ENCODE measurements at places on chromosomes 5 and 9.

GRCh38 chr9:75912951-75913350 is 22.5 kb downstream of the PCSK5 start:
- DNase-seq, result peak; percentile 8

DNA sequence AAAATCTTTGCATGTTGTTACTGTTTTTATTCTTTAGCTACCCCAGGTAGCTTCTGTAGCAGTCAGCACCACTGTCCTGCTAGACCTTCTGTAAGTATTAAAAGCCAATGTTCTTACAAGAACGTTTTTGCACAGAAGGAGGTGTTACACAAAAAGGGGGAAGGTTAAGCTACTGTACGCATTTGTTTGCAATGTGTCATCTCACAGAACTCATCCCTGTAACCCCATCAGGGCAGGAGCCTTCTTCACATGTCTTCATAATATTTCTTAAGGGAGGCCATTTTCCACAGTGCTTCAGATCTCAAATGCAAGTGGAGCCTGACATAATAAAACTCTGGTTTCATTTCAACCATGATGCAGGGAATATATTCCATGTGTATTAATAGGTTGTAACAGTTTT is 67.9 kb downstream of the OSMR start:
- no peak for DNase-seq

GRCh38 chr5:17282283-17283120 is 65.1 kb downstream of the BASP1 start:
- DNase-seq, result no peak

- no peak for DNase-seq
These were observed 70.1 kb downstream of the WNK2 start for GRCh38 chr9:93254061-93254481.

DNA sequence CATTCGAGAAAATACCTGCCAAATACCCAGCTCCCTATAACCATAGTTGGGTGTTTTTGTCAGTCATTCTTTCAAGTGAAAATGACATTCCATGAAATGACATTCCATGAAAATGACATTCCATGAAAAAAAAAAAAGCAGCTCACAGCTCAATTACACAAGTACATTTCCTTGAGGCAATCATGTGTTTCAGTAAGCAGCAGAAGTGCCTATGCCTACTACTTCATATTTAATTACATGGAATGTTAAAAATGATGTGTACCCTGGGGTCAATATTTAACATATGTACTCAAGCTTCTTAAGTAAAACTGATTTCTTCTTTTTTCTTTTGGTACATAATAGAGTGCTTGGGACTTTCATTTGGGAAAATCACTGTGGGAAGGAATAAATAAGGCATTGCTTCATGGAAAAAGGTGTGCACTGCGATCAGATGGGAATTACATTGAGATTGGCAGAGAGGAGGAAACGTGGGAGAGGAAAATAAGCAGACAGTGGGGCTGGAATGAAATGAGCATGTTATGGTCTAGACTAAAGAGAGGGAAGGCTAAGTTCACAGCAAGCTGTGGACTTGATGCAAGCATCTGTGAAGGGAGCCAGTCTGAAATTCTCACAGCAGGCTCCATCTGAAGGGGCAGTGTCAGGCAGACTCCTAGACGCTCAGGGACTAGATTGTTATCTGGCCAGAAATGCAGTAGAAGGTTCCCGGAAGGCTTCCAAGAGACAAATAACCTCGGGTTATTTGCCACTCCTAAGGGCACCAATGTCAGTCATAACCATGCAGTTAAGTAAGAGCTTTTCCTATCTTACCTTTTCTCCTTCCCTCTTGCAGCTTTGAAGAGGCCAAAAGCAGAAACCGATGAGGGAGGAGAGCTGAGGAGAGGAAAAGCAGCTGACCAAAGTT is 15.2 kb upstream of the SPATA9 start:
- peak; percentile 6 for DNase-seq

DNA sequence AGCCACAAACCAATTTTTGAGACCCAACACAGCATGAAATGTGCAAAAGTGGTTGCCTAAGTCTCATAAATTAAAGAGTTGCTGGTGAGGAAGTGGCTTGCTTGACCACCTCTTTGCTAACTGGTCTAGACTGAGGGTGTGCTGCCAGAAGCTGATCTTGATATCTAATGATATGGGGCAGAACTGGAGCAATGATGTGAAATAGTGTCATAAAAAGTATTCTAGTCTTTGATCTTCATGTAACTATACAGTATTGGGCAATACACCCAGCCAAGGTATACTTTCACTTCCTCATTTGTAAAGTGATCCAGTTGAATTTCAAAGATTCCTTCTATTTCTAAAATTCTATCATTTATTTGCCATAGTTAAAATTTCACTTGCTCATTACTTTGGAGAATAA is 5.9 kb upstream of the YTHDC2 start:
- DNase-seq, result no peak

DNA sequence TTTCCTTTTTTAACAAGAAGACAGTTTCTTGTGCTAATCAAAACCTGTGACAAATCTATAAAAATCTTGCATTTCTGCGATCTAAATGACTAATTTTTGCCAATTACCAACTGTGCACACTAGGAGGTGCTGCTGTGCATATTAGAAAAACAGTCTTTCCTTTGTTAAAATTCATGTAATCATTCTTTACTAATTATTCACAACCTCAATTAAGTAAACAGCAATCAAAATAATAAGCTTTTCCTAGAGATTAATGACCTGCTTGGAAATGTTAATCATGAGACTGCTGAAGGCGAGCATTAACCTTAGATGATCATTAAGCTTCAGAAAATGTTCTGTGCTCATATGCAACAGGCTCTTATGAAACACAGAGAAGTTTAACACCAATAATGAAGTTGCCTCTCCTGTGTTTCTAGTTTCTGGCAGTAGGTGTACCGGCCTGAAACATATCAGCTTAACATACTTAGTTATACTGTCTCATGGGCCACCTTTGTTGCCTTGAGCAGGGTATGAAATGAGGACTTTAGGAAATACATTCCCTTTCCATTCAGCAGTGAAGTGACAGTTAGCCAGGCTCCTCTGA is 17.7 kb downstream of the RFESD start:
- DNase-seq, result no peak

DNA sequence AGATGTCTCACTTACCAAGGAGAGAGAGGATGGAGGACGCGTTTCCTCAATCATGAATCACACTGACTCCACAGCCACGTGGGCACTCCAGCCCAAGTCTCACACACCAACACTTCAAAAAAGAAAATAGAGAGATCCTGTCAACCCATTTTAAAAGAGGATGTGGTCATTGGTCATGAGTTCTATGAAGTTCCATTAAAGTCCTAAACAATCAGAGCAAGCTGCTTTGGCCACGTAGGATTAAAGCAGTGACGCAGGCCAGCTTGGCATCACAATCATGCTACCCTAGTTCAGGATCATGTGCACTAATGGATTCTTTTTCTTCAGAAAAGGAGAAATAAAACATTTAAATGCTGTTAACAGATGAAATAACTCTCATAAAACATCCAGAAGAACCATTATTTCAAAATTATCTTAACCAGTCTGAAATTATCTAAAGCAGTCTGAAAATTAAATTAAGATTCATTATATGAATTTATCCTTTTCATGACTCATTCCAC is 108.1 kb downstream of the SEMA5A start:
- no peak for DNase-seq

GRCh38 chr5:78536661-78537196 is 111.8 kb downstream of the LHFPL2 start:
- DNase-seq, result no peak

DNA sequence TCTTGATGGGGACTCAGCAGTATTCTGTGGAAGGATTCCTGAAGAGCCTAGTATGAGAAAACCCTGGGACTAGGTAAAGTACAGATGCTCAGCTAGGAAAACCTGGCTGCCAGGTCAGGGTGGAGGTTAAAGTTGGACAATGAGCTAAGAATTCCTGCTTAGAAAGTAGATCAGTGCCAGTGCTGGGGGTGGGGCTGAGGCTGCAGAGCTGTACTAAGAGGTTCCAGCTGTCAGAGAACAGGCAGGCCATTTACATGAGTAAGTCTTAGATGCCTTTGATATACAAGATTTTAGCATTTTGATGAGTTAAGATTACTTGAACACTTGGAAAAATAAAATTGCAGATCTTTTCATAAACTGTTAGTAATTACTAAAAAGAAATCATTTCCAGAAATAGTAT is 332.3 kb upstream of the NUDT12 start:
- no peak for DNase-seq

- DNase-seq, result no peak
These were observed 15.4 kb upstream of the C5orf47 start for GRCh38 chr5:173973616-173973969.

DNA sequence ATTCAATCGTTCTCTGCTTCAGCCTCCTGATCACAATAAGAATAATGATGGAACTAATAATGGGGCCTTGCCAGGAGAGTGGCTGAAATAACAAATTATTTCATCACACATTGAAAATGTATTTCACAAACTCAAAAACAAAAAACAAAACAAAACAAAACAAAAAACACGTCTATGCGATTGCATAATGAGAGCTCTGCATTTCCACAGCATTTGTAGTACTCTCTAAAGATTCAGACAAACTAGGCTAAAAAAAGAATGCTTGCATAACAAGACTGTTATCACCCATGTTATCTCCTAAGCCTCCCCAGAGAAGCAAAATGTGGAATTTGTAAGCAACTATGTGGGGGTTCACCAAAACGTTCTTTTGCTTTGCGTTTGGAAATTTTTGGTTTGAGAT is 48.1 kb downstream of the PRELID2 start:
- DNase-seq, result no peak

GRCh38 chr5:179177711-179178575 is 117.8 kb downstream of the ZNF354C start:
- DNase-seq, result no peak

DNA sequence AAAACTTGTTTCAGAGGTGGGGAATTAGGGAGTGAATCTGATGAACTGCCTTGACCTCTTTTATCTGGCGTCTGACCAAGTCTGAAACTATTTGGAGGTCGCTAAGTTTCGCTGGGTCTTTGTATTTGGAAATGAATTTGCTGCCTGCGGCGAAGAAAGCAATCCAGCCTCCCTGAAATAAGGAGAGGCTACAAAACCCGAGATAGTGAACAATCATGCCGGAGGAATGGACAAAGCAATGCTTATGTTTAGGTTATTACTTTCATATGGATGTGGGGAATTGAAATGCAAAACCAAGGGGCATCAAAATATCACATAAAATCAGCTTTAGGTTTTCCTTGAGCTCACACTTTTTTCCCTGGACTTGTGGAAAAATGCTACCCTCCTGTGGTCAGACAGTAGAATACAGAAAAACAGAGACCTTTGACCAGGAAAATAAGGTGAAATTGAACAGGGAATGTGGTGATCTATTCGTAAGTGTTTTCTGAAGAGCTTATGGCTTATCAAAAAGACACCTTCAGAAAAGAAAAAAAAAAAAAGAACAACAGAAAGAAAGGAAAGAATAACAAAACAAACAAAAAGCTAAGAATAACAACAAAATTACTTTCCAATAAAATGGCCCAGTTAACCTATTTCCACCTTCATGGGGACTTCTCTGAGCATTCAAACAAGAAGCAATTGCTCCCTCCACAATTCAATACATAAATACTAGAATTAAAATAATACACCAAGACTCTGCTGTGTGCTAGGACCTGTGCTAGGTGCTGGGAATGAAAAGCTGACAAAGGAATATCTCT is 68.6 kb upstream of the DPYSL3 start:
- DNase-seq, result peak; percentile 25

- no peak for DNase-seq
These were observed 36.9 kb downstream of the SPOCK1 start for GRCh38 chr5:137462265-137462590.

DNA sequence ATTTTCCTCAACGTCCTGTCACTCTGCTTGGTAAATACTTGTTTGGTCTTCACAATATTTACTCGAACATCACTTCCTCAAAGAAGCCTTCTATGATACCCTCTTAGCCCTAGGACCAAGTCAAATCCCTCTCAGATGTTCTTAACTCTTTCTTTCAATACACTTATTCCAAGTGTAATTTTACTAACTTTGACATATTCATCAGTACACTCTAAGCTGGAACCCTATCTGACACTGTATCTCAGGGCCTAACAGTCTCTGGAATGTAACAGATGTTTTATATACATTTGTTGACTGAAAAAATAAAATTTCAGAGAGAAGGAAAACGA is 19.6 kb downstream of the SIL1 start:
- no peak for DNase-seq

DNA sequence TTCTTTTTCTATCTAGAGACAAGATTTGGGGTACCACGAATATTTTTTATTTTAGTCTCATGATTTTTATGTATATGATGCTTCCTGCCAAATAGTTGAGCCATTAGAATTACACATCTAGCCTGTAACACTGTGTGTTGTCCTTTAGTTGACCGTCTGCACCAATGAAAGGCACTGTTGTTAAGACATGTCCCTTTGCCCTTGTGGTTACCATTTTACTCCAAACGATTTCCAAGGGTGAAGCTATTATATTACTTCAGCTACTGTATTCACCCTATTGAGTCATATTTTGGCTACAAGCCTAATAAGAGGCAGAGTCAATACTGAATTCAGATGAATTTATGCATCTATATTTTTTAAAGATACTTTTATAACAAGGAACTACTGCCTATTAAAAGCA is 207.6 kb downstream of the CETN3 start:
- no peak for DNase-seq

DNA sequence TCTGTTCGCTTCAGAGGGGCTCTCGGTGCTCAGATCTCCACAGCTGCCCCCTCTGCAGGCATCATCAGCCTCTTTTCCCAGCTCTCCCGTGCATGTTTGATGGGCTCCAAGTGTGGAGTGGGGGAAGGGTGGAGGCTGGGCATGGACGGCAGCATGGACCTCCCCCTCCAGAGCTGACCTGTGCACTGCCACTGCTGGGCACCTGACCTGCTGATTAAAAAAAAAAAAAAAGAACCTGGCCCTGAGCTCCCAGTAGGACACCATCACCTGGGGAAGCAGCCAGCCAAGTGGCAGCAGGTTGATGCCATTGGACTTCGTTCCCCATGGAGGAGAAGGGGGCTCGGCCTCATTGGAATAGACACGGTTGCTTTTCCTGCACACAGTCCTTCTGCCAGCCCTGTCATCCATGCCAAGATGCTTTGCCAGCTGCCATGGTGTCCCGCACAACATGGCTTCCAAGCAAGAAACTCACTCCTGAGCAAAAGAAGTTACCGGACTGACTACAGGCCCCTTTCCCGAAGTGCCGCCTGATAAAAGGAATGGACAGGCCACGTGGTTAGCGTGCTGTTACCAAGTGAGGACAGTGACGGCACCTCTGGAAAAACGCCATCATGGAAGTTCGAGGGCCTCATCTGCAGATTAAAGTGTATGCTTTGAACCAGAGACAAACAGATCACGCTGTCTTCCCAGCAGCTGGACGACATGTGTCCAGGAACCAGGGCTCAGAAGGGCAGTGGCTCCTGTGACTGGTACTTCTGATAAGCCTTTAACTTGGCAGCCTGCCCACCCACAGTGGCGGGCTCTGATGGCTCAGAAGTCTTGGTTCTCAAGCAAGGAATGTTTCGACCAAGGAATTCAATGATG is 14.7 kb upstream of the BRD3OS start:
- no peak for DNase-seq

Measured in A549 (cell line).